ENCODE measurements at places on chromosomes 3 and 15.

DNA sequence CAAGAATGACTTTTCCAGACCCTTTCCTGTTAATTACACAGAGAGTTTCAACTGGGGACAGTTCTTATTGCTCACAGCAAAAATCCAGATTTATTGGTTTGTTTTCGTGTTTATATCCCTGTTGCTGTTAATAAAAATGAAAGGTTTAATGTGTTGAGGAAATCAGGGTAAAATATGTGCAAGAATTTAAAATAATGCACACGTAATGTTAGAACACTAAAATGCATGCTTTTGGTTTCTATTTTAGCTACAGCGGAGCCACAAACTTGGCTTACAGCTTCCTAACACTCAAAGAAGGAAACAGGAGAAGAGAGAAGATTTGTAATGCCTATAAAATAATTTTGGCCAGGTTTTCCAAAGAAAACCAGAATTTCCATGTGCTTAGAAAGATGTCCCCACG lies 62.7 kb downstream of the CASR start:
- DNase-seq = no peak

- DNase-seq = no peak
Measured at GRCh38 chr3:82927309-82928253, 1166.1 kb upstream of the GBE1 start.

DNA sequence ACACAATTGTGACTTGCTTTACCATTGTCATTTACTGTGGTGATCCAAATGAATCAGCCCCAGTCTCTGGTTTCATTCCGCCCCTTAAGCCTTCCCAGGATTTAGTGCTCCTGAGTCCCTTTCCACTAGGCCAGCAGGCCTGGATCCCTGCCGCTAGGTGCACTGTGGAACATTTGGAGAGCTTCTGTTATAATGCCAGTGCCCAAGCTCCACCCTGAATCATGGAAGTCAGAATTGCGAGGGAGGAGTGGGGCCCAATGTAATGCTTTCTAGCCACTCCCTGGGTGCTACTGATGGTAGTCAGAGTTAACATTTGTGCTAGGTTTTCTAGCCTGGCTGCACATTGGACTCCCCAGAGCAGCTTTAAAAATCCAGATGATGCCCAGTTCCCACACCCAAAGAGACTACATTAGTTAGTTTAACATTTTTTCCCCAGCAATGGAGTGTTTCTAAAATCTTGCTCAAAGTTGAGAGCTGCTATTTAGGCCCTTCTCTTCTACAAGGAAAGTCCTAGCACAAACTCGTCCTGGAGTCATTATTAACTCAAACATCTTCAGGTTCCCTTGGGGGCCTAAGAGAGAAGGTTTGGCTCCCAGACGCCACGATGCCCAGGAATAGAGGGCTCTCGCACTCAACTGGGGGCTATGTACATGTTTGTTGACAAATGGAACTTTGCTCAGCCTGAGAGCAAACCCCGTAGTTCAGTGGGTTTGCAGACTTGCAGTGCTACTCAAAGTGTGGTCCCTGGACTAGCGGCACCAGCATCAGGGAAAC lies 366.7 kb upstream of the PROK2 start:
- no peak for DNase-seq

- DNase-seq = no peak
Measured at GRCh38 chr15:58506064-58506490, 74.3 kb downstream of the LIPC start.

Data from NCI-H524 treated with DMSO at 0.1 percent for 48 hours (cell line).